Stimulated activated CD8-positive, alpha-beta memory T cell treated with anti-CD3 and anti-CD28 coated beads, Interleukin-7, amount 100 ng/mL, for 1 hour (primary cell): ENCODE measurements at places on chromosomes 3 and 15.

DNA sequence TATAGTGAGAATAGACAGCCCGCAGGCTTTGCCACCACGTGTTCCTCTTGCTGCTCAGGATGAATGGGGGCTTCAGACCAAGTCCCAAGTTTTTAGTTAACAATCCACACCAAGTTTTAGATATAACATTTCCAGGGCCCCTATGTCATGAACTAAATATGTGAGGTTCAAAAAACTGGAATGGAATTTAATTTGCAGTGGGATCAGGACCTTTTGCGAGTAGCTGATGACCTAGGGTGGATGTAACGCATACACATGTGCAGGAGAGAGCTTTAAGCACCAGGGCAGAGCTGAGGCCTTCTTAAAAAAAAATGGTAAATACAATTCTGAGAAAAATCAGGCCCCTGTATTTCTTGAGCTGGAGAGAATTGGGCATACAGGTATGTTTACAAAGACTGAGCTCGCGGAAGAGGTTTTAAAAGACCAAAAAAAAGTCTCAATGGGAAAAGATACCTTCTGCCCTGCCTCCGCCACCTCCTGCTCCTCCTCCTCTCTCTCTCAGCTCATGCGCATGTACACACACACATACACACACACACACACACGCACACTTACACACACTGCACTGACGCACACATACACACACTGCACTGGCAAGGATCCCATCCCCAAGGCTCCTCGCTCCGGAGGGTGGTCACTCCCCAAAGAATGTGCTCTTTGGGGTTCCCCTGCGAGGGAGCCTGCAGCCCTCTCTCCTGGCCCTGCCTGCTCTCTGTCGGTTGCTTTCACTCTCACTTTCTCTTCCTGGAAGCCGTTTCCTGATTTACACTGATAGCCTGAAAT is 48.2 kb upstream of the IGF1R start:
- DNase-seq = no peak

GRCh38 chr15:73809728-73810501 is 56.8 kb upstream of the INSYN1 start:
- no peak for DNase-seq

GRCh38 chr3:89419647-89420241 is 312.3 kb downstream of the EPHA3 start:
- no peak for DNase-seq

- DNase-seq = peak; percentile 80
Measured at GRCh38 chr3:69084326-69085167, at the start of gene ARL6IP5. TSS of gene ARL6IP5 (plus strand) at chr3:69084937. CDS start at chr3:69085048, 111 bp downstream.
